Fibroblast of lung (primary cell): ENCODE measurements at places on chromosomes 4 and X. TPM values are rescaled to one million over a fixed set of nuclear protein-coding genes. Genes with fewer than 3 reads are reported as not detected.

ZFP92 gene
- total RNA-seq, result 0.17 and 0.26 TPM in 2 replicates

TSPAN6 gene
- 29.2 and 35.4 TPM in 2 replicates for total RNA-seq

RBMXL3 gene
- not detected in 2 replicates for total RNA-seq

SUV39H1 gene
- 0.51 and 1.5 TPM in 2 replicates for total RNA-seq

SSX2B gene
- not detected in 2 replicates for total RNA-seq

SLC6A14 gene
- total RNA-seq, result not detected in 2 replicates

CLIC2 gene
- total RNA-seq, result 6.7 and 11.7 TPM in 2 replicates

ARHGEF6 gene
- total RNA-seq, result 20.5 and 30.1 TPM in 2 replicates

EMCN gene
- under 0.01 TPM in 1 of 2 replicates, not detected in the other for total RNA-seq

FAM53A gene
- total RNA-seq, result 0.77 and 0.99 TPM in 2 replicates

HUWE1 gene
- 85.5 and 146 TPM in 2 replicates for total RNA-seq

HSD17B13 gene
- under 0.01 and 0.17 TPM in 2 replicates for total RNA-seq

BEX5 gene
- total RNA-seq, result not detected in 2 replicates

RPL36A gene
- 305 and 521 TPM in 2 replicates for total RNA-seq

FGG gene
- not detected in 2 replicates for total RNA-seq

SRPX2 gene
- 13.4 and 18.2 TPM in 2 replicates for total RNA-seq

GASK1B gene
- 18.2 and 23.6 TPM in 2 replicates for total RNA-seq

DDIT4L gene
- 3.3 and 6.4 TPM in 2 replicates for total RNA-seq

SYNPO2 gene
- 12.6 and 40.1 TPM in 2 replicates for total RNA-seq

DCAF8L2 gene
- not detected in 2 replicates for total RNA-seq

RAB33A gene
- total RNA-seq, result 12.6 and 18.3 TPM in 2 replicates

SLITRK2 gene
- total RNA-seq, result 0.26 and 0.66 TPM in 2 replicates

XKRX gene
- under 0.01 and 0.17 TPM in 2 replicates for total RNA-seq

CTAG1A gene
- not detected in 2 replicates for total RNA-seq

TMPRSS11B gene
- total RNA-seq, result not detected in 2 replicates

TEX13C gene
- total RNA-seq, result not detected in 2 replicates

P2RY4 gene
- total RNA-seq, result under 0.01 TPM in 2 replicates

LUZP4 gene
- total RNA-seq, result not detected in 2 replicates

COX7B2 gene
- not detected in 2 replicates for total RNA-seq

USP46 gene
- total RNA-seq, result 12.6 and 14.4 TPM in 2 replicates

TLR6 gene
- 1.0 and 2.3 TPM in 2 replicates for total RNA-seq

CEP135 gene
- 5.9 and 6.4 TPM in 2 replicates for total RNA-seq

PABPC1L2A gene
- total RNA-seq, result not detected in 2 replicates

MID2 gene
- 17.2 and 17.5 TPM in 2 replicates for total RNA-seq

OTUD6A gene
- not detected in 2 replicates for total RNA-seq

ITIH6 gene
- not detected in 2 replicates for total RNA-seq

XAGE1A gene
- not detected in 2 replicates for total RNA-seq
